ENCODE measurements at places on chromosomes 6 and 20.

- DNase-seq, result no peak
These were observed 243.1 kb downstream of the CDH26 start for GRCh38 chr20:60201198-60201835.

DNA sequence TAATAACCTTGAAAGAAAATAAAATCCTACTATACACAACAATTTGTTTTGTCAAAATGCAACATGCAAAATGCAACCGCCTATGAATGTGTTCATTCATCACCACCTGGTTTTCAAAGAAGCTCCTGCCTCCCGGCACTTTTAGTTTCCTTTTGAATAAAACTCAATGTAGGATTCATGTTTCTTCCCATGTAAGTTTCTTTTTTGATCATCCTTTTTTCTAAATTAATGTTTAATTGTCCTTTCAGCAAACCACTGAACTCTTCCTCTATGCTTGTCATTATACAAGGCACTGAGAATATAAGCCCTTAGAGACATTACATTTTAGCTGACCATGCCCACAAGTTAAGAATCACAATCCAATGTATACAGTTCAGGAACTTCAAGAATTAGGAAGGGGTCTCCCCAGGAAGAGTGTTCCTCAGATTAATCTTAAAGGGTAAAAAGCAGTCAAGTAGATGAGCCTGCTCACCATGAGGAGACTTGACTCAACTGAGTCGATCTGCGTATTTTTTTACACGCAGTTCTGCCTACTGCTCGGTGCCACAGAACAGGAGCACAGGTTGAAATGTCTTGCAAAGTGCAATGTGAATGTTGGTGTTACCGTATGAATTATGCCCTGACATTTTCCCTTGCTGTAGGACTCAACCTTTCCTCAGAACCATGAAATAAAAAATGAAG is 7.2 kb upstream of the THEMIS start:
- no peak for DNase-seq

DNA sequence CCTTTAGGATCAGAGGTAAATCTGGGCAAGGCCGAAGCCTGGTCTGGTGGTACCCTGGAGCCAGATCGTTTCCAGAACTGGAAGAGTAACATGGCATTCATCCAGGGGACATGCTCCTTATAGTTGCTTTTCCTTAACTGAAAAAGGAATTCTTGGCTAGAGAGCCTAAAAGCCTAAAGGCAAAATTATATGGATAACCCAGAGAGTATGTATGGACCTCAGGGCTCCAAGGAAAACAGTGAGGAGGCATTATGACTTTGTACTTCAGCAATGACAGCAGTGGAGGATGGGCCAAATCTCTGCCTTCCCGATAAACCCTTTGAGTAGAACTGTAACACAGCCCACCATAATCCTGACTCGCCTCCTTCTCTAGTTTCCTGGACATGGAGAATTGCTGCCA is 29.3 kb downstream of the ARHGAP18 start:
- no peak for DNase-seq

- DNase-seq, result no peak
These were observed 35.5 kb downstream of the BANF2 start for GRCh38 chr20:17735206-17735804.

GRCh38 chr20:9686455-9686854 is 152.4 kb downstream of the PAK5 start:
- DNase-seq, result no peak

DNA sequence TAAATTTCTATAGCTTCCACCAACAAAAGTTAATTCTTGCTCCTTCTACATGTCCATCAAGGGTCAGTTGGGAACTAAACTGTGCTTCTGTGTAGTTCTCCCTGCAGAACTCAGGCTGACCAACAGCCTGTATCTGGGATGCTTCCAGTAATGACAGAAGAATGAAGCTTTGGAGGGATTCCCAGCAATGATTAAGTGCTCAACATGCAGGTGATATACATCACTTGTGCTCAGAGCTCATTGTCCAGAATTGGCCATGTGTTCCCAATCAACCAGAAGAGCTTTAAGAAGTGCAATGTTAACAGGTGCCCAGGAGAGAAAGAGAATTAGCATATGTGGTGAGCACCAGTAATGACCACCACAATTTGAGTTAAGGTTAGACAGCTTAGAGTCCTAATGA is 37.4 kb upstream of the SNRPB2 start:
- DNase-seq, result no peak

GRCh38 chr6:100269189-100269588 is 195.5 kb downstream of the SIM1 start:
- no peak for DNase-seq

- DNase-seq, result no peak
These were observed 1.3 kb downstream of the CBLN4 start for GRCh38 chr20:56004007-56004406.

- no peak for DNase-seq
These were observed 54.3 kb upstream of the BMP6 start for GRCh38 chr6:7671581-7671980.

Measured in CD4-positive, alpha-beta T cell (primary cell).